ENCODE measurements at places on chromosomes 11 and 22.
A peak's percentile ranks its signal among the peaks of the same experiment; 100 is the strongest.

DNA sequence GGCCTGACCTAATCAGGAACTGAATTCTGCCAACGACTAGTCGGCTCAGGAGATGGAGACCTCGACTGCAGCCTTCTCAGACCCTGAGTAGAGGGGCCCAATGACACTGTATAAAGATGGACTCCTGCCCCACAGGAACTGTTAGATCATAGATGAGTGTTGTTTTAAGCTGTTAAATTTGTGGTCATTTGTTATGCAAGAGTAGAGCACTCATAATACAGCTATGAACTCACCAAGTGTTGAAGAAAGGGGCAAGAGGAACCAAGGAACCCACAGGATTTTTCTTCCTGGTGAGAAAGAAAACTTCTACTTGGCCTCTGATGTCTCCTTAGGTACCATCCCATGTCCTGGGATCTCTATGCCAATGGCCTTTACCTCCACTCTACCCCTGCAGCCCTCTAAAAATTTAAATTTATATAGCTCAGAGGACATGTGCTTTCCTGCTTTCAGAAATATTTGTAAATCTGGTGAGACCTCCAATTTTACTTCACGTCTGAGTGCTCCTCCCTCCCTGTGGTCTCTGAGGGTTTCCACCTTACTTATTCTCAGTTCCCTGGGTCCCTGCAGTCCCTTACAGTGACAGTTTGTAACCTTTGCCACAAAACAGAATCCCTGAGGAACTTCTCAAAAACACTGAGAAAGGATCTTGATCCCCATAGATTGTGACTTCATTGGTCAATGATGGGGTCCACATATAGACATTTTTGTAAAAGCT is 256.3 kb upstream of the ARHGAP20 start:
- no peak for DNase-seq

GRCh38 chr22:31120230-31120629 is 2.5 kb upstream of the INPP5J start:
- DNase-seq, result no peak

DNA sequence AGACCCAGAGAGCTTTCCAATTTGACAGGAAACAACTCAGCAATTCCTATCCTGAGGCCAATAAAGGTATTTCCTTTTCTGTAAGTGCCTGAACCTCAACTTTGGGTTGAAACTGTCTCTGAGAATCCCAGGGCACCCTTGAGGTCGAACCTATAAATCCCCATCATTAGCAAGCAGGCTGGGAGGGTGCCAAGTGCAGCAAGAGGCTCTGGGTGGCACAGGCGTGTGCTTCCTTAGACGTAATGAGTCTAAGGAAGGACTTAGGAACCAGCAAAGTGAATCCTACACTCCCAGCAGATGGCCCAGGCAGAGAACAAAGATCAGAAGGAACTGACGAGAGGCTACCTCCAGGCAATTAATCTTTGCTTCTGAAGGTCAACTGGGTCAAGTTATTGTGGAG is 234.3 kb upstream of the NARS2 start:
- no peak for DNase-seq

DNA sequence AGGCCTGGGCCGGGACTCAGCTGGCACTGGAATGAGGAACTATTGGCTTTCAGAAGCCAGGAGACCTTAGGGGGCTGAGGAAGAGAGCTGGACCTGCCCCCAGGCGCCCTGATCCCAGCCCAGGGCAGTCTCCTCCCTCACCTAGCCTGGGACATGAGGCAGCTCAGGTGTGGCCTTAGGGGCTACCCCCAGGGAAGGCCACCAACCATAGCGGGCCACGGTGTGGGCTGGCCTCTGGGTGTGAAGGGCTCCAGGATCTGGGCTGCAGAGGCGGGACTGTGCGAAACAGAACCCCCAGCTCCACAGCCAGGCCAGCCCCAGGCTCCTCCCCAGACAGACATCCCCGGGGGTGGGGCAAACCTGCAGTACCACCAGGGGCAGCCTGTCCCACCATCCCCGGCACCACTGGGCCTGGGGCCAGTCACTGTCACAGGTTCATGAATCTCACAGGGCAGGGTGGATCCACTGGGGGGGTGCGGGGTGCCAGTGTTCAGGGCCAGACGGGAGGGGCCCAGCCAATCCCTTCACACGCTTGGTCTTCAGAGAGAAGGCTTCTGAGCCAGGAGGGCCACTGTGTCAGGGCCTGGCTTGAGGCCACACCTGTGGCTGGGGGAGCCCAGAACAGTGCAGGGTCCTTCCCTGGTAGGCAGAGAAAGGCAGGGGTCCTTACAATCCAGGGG is 3.5 kb downstream of the PLXNB2 start:
- no peak for DNase-seq

- DNase-seq, result no peak
Measured at GRCh38 chr11:12210200-12210599, 99.8 kb downstream of the MICAL2 start.

DNA sequence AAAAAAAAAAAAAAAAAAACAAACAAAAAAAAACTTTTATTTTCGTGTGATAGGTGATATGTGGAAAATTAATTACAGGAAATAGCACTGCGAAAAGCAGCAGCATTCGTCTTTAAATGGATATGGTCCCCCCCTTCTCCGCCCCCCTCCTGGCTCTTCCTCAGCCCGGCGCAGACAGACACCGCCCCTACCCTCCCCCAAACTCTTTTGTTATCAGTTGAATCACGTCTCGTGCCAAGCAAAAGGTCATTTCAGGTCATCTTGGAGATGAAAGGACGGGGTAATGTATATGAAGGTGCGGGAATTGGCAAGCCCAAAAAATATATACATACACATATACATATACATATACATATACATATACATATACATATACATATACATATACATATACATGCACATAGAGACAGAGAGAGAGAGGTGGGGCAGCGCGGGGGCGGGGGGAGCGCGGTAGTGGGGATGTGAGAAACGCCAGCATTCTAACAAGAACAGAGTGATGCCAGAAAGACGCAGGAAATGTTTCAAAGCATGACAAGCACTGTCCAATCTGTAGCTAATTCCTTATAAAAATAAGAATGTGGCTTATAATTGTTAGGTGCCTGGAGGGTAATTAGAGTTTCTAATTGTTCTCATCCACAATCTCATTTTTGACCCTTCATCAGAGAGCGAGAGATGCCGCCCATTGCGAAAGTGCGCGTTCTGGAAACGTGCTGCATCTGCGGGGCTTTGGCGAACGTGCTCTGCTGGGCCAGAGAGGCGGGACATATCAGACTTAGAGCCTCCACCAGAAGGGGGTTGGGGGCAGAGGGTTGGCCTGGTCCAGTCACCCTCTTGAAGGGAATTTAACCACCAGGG is 214.5 kb upstream of the UBASH3B start:
- DNase-seq, result no peak

DNA sequence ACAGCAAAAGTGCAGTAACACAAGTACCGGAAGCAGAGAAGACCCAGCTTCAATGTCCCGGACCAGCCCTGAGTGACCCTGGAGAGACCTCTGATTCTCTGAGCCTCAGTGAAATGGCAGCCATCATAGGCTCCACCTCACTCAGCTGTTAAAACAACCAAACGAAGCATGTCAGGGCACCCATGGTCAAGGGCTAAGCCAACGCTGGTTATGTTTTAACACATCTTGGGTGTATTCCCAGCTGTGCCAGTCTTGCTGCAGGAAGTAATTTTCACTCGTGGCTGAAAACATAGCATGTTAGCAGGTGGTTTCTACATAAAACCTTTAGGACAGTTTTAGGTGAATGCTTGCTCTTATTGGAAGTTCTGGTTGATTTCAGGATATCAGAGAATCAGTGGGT is 30.9 kb downstream of the LMO2 start:
- DNase-seq, result no peak

GRCh38 chr11:2203440-2204259 is 32.0 kb upstream of the TH start:
- no peak for DNase-seq

DNA sequence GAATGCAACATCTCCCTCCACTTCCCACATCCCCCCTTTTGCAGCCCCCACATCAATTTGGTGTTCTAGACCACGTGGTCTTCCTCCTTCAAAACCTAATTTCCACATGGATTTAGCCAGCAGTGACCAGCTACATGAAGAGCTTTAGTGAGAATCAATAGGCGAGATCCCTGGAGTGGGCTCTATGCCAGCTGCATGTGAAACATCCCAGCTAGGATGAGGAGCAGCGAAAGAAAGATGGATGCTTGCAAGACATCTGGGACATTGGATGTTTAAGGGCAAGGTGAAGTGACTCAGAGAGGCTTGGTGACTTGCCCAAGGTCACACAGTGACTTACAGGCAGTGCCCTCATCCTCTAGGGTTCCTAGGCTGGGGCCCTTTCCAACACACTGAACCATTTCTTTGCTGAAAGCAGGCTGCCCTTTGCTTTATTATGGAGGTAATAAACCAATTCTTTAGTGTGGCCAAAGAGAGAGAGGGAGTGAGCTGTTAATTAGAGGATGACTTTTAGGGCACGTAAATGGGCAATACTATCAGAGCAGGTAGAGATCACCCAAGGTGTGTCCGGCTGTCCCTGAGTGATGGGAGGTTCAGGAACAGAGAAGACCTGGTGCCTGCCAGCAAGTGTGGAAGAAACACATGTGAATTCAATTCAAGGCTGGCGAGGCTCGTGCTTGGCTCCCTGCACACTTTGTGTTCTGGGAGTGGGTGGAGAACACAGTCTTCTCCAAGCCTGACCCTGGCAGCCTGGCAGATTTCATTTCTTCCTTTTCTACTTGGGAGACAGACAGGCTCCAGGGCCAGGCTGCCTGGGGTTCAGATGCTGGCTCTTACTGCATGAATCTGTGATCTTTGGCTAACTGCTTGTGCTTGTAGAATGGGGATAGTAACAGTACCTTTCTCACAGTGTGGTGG is 24.0 kb downstream of the TSPAN18 start:
- DNase-seq, result no peak

GRCh38 chr11:8097468-8097867 is 16.5 kb downstream of the TUB start:
- DNase-seq, result no peak

DNA sequence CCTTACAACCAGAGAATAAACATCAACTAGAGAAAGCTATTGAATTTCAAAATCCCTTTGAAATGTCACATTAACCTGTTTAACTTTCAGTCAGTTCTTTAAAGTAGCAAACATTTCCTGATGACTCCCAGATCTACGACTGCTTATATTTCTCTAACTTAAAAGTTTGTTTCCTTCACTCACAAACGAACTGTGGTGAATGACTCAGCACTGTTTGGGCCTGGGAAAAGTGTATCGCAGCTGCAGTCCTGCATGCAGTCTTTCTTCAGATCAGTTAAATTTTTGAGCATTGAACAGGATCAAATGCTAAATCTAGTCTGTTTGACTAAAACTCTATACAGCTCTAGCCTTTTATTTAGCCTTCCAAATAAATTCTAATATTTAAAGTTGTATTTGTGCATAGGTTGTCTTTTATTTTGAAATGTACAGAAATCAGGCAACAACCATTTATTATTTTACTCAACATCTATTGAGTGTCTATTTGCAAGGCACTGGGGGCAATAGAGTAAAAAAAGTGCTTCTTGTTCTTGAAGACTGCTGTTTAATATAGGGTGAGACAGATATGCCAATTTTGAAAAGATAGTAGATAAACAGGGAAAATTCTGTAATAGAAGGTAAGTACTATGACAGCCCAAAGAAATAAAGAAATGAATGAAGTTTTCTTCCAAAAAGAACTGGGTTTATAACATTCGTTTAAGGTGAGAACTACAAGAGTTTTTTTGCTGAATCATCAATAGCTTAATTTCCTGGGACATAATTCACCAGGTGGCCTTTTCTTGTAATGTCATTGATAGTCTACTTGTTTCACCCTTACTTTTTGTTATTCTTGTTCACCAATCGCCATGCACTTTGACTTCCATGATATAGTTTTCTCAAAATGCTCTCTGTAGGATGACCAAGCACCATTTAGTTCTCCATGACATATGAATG is 235.4 kb downstream of the METTL15 start:
- DNase-seq, result peak; percentile 8

GRCh38 chr11:131094827-131095226 is 178.5 kb upstream of the SNX19 start:
- no peak for DNase-seq

GRCh38 chr11:86592659-86593451 is 79.6 kb downstream of the ME3 start:
- peak; percentile 92 for DNase-seq

GRCh38 chr11:45513821-45514340 is 151.5 kb downstream of the CHST1 start:
- no peak for DNase-seq

DNA sequence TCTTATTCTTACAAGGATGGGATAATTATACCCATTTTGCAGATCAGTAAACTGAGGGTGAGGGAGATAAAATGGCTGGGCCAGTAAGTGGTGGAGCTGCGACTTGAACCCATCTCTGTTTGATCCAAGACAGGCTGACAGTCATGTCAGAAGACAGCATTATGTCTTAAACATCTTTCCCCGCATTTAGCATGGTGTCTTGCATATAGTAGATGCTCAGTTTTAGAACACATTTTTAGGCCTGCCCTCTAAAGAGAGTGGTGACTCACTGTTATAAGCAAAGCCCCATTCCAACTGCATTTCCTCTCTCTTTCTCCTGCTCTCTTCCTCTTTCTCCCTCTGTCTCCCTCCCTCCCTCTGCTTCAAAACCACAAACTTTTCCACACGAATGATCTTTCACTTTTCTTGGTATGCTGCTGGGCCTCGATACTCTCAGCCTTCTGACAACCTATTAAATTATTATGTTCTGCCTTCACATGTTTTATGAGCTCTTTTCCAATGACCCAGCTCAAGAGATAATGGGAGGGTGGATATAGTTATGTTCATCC is 25.2 kb downstream of the CWC15 start:
- DNase-seq, result no peak

GRCh38 chr22:42277988-42278776 is 7.7 kb upstream of the TCF20 start:
- no peak for DNase-seq

DNA sequence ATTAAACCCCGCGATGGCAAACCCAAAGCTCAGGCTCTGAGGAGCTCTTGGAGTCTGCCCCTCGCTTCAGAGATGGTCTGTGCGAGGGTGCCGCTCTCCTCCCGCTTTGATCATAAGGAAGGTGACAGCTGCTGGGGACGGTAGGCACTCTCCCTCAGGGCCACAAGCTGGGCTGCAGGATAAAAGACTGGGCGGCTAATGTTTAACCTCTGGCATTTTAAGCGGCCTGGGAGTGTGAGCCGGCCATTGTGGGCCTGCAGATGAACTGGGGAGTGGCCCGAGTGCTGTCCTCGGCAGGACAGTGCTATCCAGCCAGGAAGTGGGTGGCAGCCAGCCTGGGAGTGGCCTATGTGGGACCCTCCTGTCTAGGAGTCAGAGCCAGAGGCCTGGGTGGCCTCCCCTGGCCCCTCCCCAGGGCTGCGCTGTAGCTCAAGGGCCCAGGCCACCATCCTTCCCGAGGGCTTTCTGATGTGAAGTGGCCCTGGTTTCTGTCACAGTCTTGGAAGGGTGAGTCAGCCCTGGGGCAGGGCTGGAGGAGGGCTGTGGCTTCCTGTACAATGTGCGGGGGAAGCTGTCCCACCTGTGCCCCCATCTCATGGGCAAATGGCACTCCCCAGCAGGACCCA is 58.7 kb upstream of the PRODH start:
- no peak for DNase-seq

DNA sequence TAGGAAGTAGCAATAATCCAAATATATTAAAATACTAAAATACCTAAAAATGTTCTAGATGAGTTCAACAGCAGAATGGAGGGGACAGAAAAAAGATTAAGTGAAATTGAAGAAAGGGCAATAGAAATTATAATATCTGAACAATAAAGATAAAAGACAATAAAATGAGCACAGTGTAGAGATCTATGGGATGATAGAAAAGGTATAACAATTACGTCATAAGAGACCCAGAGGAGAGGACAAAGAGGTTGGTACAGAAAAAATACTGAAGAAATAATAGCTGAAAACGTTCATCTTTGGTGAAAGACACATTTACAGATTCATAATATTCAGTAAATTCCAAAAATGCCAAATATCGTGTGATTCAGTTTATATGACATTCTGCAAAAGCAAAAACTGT is 143.4 kb downstream of the TMEM135 start:
- no peak for DNase-seq

Measured in RKO (cell line).